ENCODE measurements at places on chromosomes 4 and X.
A peak's percentile ranks its signal among the peaks of the same experiment; 100 is the strongest.

- no peak for DNase-seq
Observed at GRCh38 chr4:81378386-81378785, 93.3 kb downstream of the RASGEF1B start.

DNA sequence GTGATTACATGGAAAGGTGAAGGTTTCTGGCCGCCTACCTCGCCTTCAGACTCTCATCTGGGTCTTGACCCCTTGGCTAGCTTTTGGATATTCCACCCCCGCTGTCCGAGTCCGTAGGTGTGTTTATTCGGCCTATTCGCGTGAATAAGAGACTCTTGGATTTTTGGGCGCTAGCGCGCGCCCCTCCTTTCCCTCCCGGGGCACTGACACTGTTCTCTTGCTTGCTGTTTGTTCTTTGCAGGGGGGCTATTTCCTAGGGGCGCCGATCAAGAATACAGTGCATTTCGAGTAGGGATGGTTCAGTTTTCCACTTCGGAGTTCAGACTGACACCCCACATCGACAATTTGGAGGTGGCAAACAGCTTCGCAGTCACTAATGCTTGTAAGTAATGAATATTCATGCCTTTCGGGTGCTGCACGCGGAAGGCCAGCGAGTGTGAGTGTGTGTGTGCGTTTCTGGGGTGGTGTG lies 932 bp downstream of the GRIA2 start:
- DNase-seq: no peak

GRCh38 chr4:169260217-169260866 lies 10.4 kb downstream of the SH3RF1 start:
- no peak for DNase-seq

DNA sequence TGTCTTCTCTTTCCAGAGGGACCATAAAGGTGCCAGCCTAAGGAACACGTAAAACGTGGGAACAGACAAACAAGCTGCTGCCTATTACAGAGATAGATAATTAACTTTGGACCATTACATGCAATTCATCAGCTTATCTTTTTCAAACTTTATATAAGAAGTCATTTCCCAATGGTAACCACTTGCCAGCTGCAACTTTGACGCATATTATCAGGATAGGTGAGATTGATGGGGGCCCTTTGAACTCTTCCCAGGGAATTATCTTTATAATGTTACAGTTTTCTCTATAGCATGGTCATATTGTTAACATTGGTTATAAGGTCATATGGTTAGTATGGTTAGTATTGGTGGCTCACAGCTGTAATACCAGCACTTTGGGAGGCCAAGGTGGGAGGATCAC lies 94.1 kb upstream of the BMP2K start:
- DNase-seq: no peak

GRCh38 chrX:49199906-49200771 lies at the start of gene SYP:
SYP (minus strand) TSS chrX:49200193; CDS start chrX:49200186, 7 bp downstream.
- peak; percentile 87 for DNase-seq

GRCh38 chr4:38292529-38292928 lies 332.3 kb downstream of the PTTG2 start:
- no peak for DNase-seq

GRCh38 chr4:180203349-180203748 lies 2039.9 kb upstream of the TENM3 start:
- DNase-seq: no peak

- no peak for DNase-seq
Observed at GRCh38 chr4:179976777-179977176, 2266.4 kb upstream of the TENM3 start.

DNA sequence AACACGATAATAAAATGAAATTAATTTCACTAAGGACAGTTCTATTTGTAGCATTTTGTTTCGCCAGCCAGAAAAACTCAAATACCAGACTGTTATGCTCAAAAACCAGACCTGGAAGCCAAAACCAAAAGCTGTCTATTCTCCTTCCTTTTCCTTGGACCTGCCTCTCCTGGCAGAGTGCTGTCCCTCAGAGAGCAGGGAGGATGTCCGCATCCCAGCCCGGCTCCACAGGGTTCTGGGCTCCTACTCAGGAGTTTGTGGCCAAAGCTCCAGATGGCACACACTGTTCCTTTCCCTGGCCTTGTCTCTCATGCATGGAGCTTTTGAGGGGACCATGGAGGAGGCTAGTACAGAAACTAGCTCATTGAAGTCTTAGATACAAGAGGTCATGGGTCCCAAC lies 41.9 kb upstream of the C1QTNF7 start:
- DNase-seq: no peak

- no peak for DNase-seq
Observed at GRCh38 chr4:37442062-37442323, 197.4 kb downstream of the NWD2 start.

DNA sequence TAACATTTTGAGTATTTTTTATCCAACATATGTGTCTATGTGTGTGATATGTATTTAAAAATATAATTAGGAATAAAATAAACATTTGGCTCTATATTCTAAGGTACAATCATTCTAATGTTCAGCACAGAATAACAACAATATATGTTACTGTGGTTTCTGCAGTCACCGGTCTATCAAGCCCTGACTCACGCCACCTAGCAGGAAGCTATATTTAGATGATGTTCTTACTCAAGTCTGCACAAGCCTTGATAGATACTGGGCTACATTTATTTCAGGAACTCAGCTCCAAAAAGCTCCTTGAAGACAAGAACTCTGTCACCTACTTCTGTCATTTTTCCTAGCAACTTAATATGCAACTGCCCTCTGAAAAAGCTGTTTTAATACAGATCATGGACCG lies 152.0 kb upstream of the FTHL17 start:
- DNase-seq: peak; percentile 44

- DNase-seq: no peak
Observed at GRCh38 chr4:83618431-83618830, 82.5 kb downstream of the GPAT3 start.

DNA sequence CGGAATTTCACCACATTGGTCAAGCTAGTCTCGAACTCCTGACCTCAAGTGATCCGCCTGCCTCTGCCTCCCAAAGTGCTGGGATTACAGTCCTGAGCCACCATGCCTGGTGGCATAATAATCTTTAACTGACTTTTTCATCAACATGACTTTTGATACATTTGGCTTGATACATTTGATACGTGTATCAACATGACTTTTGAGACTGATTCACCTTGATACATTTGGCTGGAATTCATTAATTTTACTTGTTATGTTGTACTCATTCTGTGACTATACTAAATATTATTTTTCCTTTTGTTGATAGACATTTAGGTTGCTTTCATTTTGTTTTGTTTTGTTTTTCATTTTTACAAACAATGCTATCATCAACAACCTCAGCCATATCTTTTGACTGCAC lies 6.3 kb downstream of the TMEM154 start:
- no peak for DNase-seq

GRCh38 chrX:65630771-65631170 lies 36.7 kb upstream of the MSN start:
- DNase-seq: no peak

DNA sequence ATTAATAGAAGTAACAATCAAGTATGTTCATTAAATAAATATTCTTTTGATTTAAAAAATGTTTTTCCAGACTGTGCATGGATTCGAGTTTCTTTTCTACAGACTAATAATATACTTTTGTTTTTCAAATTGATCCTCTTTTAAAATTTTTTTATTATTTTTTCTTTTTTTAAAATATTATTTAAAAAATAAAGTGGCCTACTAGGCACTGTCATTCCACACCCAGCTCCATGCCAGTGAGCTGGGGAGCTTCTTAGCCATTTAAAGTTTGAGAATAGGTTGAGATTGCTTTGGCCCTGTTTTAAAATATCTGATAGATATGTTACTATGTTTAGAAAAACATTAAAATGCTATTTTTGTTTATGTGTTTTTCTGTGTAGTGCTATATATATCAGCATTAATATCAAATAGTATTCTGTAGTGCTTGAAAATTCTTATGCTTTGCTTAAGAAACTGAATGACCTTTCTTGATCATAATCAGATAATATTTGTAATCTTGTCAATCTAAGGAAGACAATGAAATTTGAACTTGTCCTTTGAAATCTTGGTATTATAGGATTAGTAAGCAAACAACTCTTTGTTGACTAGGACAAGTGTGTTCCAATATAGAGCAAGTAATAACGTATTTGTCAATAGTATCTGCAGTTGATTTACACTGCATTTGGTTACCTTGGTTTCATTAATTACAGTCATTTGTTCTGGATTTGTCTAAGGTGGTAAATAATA lies 12.6 kb downstream of the PCDH10 start:
- DNase-seq: no peak

DNA sequence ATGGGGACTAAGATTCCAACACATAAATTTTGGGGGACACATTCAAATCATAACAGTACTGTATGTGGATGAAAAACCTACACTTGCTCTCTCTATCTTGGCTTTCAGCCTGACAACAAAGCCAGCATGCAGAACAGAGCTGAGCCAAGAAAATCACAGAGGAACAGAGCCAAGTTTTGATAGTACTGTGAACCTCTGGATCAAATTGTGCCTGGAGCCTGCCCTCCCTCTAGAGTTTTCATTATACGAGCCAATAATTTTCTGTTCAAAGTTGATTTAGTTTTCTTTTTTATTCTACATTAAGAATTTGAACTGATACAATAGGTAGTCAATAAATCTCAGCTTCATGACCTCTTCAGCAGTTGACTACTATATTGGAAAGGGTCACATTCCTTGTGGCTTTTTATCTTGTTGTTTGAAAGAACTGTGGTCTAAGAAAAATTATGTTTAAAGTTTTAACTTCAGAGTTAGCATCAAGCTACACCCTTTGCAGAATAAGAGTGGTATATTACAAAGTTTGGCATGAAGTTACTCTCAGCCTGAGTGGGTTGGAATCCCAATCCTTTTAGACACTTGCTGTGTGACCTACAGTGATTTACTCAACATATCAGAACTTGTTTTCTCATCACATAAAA lies 31.1 kb downstream of the GRID2 start:
- no peak for DNase-seq

- no peak for DNase-seq
Observed at GRCh38 chr4:89214308-89214707, 93.3 kb downstream of the GPRIN3 start.

DNA sequence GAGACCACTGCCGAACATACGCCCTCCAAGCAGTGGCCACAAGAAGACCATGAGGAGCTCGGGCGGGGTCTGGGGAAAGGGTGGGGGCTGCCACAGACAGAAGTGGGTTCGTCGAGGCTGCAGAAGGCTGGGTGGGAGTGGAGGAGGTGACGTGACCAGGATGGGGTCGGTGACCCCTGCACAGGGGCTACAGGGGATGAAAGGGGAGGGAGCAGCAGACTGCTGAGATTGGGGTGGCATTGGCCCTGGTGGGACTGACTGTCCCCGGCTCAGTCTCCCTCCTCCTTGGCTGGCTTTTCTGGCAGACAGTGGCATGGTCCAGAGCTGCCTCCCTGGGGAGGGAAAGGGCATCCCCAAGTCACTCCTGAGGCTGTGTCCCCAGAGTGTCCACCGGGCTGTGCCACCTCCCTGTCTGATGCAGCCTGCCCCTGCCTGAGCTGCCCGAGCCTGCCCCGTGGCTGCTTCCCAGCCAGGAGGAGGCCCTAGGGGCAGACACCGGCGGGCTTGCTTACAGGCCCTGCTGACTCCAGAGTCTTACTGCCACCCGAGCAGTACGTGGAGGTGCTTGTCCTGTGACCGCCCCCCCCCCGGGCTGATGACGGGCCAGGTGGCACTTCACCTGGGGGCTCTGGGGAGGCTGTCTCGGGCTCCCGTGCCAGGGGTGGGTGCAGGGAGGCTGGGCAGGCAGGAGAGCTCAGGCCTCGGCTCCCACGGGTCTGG lies 7.2 kb downstream of the SH3BP2 start:
- DNase-seq: no peak

- DNase-seq: no peak
Observed at GRCh38 chr4:112085156-112086035, 59.9 kb upstream of the FAM241A start.

DNA sequence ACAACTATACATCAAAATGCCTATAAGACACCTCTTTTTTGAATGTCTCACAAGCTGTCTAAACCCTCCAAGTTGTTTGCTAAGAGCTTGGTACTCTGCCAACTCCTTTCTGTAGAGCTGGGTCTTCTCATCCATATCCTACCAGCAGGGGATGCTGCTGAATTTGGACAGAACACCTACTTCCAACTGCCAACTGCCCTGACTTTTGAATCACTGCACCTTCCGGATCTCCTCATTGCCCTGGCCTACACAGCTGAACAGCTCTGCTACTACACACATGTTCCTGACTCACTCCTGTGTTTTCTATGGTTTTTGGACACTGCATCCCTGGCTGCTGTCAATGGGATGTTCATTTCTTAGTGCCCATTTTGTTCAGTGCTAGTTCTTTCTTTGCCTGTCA lies 18.7 kb downstream of the FAM184B start:
- peak; percentile 23 for DNase-seq

DNA sequence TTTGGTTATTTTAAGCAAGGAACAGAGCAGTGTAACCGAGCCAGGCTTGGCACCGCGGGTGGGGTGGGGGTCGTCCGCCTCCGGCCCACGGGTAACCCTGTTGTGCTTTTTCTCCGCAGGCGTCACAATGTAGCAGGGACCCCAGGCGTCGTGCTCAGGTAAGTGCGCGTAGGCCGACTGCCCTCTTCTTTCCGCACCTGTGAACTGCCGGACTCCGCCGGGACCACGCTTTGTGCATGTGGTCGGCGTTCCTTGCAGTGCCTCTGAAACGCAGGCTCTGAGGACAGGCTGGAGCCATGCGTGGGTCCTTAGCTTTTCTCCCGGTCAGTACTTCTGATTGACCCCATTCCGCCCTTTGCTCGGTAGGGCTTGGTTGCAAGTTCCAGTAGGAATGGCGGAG lies 24.9 kb downstream of the PCGF3 start:
- DNase-seq: no peak

DNA sequence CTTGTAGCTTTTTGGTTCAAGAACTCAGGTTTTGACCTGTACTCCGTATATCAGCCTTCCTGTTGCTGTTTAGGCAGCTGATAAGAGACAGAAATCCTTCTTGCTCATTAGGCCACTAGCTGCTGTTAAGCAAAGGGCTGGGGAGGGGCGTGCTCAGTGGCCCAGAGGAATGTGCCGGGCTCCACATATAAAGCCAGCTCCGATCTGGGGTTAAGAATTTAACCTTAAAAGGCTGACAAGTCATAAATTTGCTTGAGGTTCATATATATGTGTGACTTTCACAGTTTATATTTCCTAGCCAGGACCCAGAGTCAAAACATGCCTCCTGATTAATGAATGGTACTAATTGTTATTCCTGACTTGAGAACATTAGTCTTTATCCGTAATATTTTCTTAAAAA lies 15.3 kb downstream of the GPC3 start:
- DNase-seq: no peak

DNA sequence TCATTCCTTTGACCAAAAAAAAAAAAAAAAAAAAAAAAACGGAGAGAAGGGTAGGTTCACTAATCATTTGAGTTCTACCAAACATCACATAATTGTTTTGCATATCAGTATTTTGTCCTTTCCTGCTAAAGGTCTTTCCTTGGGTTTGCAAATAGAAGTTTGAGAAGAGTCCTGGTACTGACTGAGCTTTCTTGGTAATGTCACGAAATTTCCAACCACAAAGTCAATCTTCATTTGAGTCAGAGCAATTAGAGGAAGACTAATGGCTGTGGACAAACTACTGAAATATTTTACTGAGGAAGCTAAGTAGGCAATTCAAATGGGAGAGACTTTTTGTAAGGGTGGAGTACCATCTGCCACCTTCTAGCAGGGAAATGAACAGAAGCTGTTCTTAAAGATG lies 21.7 kb upstream of the CD40LG start:
- DNase-seq: no peak

All from OCI-LY7 (cell line).